CD4-positive, alpha-beta T cell treated with Interleukin-17A for 4 hours (primary cell): ENCODE measurements at places on chromosomes 1 and 21.

GRCh38 chr1:164654200-164654599 lies 95.2 kb downstream of the PBX1 start:
- DNase-seq: no peak

- DNase-seq: no peak
Observed at GRCh38 chr1:81414488-81415015, 386.2 kb upstream of the ADGRL2 start.

GRCh38 chr1:225911191-225912130 lies 12.6 kb downstream of the PYCR2 start:
- peak; percentile 86 for DNase-seq

DNA sequence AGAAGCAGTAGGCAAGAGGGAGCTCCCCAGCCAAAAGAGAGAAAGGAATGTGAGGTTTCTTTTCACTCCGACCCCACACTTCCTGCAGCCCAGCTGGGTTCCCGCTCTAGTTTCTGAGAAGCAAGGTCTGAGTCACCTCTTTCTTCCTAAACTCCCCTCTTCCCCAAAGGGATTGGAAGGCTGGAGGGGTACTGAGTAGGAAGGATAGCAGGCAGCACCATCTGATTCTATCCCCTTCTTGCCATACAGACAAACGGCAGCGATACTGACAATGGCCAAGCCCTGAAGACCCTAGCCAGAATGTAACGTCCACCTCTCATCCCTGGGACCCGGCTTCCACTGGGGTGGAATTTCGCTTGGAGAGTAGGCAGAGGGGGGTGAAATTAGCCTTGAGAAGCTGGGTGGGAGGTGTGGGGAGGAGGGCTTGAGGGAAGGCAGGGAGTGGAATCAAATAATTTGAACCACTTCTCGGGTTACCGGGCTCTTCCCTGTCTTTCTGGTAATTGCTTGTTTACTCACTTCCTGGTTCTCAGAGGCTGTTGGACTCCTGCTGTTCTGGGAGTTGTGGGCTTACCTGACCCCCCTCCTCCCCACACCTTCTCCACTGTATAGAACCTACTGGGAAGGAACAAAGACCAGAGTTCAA lies 13.2 kb downstream of the IER5 start:
- DNase-seq: no peak

DNA sequence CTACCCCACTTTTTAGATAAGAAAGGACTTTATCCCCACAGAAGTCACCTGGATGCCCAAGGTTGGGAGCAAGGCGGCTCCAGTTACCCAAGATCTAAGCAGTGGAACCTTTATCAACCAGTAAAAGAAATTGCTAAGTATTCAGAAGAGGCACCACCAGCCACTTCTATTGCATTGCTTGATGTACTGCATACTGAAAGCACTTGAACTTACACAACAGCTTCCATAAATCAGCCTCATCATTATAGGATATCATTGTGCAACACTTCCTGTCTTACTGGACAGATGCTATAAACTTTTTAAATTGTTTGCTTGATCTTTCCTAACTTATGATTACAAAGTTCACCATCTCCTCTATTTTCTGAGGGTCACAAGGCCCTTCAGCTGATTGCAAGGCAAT lies 642.7 kb upstream of the CXADR start:
- no peak for DNase-seq

- DNase-seq: peak; percentile 74
Observed at GRCh38 chr1:206489980-206490770, 17.2 kb upstream of the RASSF5 start.

GRCh38 chr1:77395051-77395450 lies 113.2 kb downstream of the AK5 start:
- no peak for DNase-seq
